ENCODE measurements at places on chromosomes 16 and 17.

DNA sequence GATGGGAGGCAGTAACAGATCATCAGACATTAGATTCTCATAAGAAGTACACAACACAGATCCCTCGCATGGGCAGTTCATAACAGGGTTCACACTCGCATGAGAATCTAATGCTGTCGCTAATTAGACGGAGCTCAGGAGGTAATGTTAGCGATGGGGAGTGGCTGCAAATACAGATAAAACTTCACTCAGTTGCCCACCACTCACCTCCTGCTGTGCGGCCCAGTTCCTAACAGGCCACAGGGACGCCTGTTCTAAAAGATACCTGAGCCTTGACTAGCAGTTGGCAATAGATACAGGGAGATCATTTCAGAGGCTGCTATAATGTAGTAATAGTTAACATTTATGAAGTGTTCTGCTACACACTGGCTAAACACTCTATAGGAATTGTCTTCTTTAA is 4.9 kb downstream of the PTRH2 start:
- DNase-seq = no peak

GRCh38 chr16:12433691-12434390 is 369.8 kb downstream of the CPPED1 start:
- no peak for DNase-seq

DNA sequence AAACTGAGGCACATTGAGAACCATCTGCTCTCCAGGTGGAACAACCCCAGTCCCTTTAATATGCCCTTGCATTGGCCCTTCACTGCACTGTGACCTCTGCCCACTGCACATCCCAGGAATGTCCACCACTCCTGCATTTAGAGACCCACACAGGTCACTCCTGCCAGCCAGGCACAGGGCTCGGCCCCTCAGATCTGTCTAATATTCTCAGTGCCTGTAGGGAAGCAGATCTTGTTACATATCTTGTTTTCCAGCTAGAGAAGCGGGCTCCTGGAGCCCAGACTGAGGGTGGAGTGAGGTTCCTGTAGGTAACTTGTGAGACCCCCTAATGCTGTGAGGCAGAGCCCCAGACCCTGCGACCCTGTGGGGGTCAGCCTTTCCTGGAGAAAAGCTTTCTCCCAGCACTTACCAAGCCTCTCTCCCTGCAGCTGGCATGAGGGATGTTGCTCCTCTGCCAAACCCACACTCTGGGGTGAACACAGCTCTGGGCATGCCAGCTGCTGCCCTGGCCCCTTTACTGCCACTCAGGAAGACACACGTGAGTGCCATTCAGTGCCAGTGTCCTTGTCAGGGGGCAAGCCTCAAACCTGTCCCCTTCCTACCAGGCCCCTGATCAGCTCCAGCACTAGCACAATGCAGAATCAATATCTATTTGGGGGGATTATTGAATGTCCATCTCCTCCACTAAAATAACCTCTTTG is 40.3 kb upstream of the CRHR1 start:
- no peak for DNase-seq

- DNase-seq = no peak
Measured at GRCh38 chr17:77738751-77739531, 219.6 kb upstream of the TNRC6C start.

DNA sequence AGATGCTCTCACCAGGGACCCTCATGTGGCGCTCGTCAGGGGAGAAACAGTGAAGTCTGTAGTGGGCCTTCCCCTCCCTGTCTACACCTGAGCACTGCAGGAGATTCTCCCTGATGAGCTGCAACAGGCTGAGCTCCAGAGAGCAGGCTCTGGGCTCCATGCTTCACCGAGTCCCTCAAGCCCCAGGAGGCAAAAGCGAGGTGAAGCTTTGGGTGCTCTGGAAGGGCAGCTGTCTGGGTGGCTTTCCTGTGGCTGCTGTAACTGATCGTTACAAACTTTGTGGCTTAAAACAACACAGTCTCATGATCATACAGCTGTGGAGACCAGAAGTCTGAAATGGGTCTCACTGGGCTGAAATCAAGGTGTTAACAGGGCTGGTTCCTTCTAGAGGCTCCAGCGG is 12.1 kb upstream of the CD300LD start:
- no peak for DNase-seq

DNA sequence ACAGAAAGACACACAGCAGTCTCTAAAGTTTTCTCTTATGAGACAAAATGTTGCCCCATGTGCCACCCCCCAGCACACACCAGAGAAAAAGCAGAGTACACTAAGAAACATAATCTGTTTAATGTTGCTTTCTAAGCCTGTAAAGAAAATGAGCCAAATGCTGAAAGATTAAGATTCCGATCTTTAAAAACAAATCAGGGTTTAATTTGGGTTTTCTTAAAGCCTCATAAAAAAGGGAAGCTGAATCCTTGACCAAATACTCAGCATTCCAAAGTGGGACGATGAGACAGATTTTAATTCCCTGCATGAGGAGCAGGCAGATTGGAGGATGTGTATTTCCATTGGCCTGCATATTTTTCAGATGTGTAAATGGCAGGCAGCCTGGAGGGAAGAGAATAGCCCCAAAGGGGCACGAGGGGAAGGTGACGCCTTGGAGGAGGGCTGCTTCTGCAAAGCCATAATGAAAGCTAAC is 118.4 kb downstream of the COPRS start:
- no peak for DNase-seq

- DNase-seq = no peak
Measured at GRCh38 chr16:68367030-68367429, 56.2 kb downstream of the PRMT7 start.

GRCh38 chr17:40617678-40618240 is 29.9 kb downstream of the SMARCE1 start:
- no peak for DNase-seq

DNA sequence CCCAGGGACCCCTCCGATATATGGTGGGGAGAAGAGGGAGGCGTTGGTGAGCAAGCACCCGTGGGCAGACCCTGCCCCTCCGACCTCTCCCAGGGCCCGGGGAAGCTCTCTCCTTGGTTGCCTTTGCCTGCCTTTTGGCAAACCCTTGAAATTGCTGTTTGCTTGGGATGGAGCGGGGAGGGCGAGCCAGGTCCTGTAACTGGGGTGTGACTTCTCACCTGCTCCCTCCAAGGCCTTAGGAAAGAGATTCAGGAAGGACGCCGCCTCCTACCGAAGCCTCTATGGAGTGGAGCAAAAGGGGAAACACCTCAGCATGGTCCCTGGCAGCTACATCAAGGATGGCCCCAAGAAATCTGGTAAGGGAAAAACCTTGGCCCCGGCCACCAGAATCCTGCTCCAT is 4.6 kb downstream of the C16orf78 start:
- DNase-seq = no peak

DNA sequence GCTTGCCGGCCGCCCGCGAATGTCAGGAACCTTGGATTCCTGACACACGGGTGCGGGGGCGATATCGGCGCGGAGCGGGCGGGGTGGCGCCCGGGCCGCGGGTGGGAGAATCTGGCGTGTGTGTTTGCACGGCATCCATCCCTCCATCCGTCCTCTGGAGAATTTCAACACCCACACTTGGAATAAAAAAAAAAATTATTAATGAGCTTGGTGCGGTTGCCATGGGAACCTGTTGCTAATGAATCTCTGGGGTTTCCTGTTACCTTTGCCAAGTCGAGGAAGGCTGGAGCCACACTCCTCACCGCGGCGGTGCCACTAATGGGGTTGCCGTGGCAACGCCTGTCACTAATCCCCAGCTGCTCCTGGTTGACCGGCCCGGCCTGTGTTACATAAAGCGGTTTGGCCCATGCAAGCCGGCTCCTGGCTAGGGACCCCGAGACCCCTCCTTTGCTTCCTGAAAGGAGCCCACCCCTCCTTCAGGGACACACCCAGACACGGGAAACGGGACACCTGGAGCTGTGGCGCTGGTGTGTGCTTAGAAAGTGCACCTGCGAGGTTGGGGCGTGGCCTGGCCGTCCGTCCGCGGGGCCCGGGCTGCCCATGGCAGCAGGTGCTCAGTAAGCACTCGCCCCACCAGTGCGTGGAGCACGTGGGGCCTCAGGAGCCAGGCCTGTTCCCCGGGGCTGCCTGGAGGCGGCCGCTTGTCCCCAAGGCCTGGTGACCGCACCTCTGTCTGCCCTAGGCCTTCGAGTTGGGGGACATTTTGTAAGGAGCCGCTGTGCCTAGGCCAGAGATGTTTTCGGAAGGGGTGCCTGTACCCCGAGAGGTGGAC is 14.6 kb downstream of the CACNA1H start:
- DNase-seq = no peak

DNA sequence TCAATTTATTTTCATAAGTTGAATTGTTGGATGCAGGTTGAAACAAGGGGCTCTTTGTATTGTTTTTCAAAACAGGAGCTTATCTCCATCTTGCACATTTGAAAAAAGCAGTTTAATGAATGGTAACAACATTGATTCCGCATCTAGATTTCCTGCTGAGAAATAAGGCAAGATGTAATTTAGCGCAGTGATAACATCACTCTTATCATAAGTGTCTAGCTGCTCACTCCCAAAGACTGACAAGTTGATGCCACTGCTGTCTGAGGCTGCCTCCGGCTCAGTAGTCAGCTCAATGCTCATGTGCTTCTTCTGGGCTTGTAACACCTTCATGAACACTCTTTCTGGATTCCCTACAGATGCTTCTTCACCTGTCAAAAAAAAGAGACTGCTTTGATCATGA is 92.4 kb downstream of the KPNA2 start:
- no peak for DNase-seq

GRCh38 chr16:49704586-49705155 is 151.2 kb downstream of the ZNF423 start:
- DNase-seq = no peak

GRCh38 chr16:23941963-23942564 is 106.3 kb downstream of the PRKCB start:
- DNase-seq = no peak

DNA sequence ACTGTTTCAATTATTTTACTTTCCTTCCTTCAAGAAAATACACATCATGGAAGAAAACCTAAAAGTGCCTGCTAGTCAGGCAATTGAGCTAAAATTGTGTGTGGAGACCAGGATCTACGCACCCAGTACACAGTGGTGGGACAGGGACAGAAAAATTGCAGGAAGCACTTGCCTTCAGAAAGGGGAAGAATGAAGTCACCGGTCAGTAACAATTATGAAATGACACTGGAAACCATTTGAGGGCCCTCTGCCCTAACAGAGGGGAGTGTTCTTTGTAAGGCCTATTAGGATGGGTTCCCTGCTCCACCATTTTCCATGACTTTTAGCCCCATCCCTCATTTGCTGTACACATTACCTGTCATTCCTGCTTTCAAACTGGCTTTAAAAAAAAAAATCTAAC is 4.5 kb upstream of the PHAF1 start:
- no peak for DNase-seq

DNA sequence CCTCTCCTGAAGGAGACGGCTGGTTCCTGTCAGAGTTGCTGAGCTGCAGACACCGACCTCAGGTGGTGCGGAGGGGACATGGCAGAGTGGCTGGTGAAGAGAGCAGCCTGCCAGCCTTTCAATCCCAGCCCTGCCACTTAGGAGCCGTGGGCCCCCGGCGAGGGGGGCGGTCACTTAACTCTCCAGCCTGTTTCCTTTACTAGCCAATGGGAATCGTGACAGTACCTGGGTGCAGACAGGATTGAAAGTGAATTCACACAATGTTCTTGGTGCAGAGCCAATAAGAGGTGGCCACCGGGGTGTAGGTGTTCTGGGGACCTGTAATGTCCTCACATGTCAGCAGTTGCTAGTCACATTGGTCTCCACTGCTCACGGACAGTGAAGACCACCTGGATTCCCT is 13.5 kb downstream of the ACE start:
- no peak for DNase-seq

DNA sequence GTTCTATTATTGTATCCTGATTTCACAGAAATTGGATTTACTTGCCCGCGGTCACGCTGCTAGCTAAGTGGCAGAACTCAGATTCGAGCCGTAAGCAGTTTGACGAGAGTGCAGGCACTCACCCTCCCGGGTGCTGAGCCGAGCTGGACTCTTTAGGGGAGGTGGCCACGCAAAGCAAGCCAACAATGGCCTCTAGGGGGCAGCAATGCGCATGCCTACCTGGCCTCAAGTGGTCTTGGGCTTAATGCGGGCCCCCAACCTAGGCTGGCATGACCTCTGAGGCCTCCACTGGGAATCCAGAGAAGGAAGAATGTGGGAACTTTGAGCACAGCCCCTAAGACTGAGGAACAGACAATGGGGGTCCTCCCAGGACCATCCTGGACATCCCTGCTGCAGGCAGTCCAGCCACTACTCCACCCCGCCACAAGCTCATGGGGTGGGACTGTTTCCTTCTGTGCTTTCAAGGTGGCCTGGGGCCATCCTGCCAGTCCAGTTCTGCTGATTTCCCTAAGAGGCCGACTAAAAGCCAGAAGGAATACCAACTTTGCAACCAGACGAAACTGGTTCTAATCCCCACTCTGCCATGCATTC is 276.5 kb downstream of the XYLT1 start:
- DNase-seq = peak; percentile 14

GRCh38 chr17:29096094-29096493 is 53.2 kb downstream of the PIPOX start:
- no peak for DNase-seq

- no peak for DNase-seq
Measured at GRCh38 chr17:12536021-12536420, 129.7 kb upstream of the MYOCD start.

- DNase-seq = no peak
Measured at GRCh38 chr17:40916366-40916765, 21.1 kb downstream of the KRT23 start.

- DNase-seq = no peak
Measured at GRCh38 chr16:27085182-27085581, 18.5 kb downstream of the C16orf82 start.

GRCh38 chr17:73304971-73305812 is 6.6 kb downstream of the CDC42EP4 start:
- DNase-seq = no peak

GRCh38 chr17:78865682-78866390 is 25.2 kb upstream of the USP36 start:
- peak; percentile 47 for DNase-seq

GRCh38 chr16:1432388-1433262 is 1.7 kb downstream of the PERCC1 start:
- DNase-seq = no peak

- no peak for DNase-seq
Measured at GRCh38 chr17:3848229-3848835, 2.3 kb upstream of the NCBP3 start.

DNA sequence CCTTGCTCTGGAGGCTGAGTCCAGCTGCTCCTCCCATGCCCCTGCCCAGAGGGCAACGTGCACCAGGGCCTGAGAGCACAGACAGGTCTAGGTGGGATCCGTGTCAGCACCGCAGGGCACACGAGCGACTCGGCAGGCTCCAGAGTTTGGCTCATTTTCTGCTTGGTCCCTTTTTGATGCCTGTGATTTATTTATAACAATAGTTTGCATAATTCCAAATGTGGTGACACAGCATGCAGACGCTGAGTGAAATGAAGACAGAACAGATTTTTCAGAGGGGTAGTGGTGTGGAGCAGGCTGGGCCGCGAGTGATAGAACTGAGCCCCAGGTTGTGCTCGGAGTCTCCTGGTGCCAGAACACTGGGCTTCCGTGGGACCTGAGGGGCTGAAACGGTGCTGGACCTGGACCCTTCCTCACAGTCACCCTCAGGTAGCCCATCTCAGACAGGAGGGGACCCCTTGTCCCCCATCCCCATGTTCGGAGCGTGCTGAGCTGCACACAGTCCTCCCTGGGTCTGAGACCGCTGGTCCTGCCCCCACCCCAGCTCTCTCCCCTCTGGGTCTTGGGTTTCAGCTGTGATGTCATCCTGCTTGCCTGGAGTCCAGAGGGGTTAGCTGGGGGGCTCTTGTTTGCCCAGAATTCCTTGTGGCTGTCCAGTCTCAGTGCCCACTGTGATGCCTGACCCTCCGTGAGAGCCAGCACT is 95.9 kb downstream of the METRNL start:
- no peak for DNase-seq

GRCh38 chr16:84281074-84281473 is 13.6 kb upstream of the WFDC1 start:
- no peak for DNase-seq

Measured in stimulated activated CD4-positive, alpha-beta T cell treated with anti-CD3 and anti-CD28 coated beads, Interleukin-15, amount 100 ng/mL, for 48 hours (primary cell).